ENCODE measurements at places on chromosomes 3 and 15.

DNA sequence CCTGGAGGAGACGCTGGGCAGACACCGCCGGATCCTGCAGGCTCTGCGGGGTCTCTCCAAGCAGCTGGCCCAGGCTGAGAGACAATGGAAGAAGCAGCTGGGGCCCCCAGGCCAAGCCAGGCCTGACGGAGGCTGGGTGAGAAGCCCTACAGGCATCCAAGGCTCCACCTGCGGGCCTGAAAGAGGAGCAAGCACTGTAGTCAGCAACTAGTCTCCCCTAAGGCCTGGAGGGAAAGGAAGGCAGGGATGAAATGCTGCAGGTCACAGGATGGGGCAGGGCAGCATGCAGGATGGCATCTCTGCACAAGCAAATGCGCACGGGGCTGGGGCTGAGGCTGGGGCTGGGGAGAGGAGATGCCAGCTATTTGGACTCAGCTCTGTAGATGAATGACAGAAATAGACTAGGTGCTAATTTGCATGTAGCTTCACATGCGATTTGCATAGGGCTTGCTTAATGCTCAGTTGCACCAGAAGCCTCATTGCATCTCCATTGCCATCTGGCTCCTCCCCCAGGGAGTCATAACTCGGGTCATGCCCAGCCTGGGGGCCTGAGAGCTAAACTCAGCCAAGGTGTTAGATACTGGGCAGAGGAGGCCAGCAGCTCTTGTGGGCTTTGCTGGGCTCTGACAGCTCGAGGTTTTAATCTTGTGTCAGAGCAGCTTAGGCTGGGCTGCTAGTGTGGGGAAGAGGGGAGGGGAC is 5.2 kb upstream of the CPLX3 start:
- DNase-seq: no peak

DNA sequence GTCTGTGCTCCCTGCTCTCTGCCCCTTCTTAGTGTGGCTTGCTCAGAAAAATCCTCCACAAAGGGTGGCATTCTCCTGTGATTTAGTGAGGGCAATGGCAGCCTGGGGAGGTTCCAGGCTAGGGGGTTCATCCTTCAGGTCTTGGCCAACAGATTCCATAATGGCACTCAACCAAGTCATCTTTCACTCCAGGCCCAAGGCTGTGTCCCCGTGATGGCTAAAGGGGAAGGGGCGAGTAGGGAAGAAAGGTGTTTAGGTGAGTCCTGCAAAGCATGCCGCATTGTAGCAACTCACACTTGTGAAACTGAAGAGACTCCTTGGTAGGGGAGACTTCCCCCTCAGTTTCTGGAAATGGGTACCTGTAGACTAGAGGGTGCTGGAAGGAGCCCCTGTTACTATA is 105.6 kb downstream of the THSD4 start:
- no peak for DNase-seq

DNA sequence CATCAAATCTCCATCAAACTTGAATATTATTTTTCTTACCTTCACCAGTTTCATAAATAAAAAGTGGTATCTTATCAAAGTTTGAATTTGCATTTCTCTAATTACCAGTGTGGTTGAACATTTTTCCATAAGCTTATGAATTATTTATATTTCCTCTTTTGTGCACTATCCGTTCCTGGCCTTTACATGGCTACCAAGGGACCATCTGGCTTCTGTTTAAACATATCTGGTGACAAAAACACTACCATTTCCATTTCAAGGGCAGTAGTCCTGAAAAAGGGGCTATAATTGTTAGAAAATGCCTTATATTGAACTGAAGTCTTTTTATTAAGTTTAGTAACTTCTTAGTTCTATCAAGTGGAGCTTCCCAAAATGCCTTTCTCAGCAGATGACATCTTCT is 44.3 kb upstream of the TM4SF4 start:
- DNase-seq: no peak

DNA sequence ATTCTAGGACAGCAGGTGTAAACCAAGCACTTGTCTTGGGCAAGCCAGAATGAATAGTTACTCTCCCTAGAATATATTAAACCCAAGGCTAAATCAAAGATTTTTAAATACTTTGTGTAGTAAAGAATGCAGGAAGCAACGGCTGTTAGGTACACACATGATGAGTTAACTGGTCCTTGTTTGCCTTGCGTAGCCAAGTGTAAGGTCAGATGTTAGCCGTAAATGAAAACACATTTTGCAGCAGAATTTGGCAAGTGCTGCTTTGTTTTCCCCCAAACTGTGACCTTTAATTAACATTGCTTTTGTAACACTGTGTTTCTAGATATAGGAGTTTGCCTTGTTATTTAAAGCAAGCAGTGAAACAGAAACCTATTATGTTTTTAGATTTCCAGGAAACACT is 368.7 kb downstream of the IL5RA start:
- DNase-seq: no peak

DNA sequence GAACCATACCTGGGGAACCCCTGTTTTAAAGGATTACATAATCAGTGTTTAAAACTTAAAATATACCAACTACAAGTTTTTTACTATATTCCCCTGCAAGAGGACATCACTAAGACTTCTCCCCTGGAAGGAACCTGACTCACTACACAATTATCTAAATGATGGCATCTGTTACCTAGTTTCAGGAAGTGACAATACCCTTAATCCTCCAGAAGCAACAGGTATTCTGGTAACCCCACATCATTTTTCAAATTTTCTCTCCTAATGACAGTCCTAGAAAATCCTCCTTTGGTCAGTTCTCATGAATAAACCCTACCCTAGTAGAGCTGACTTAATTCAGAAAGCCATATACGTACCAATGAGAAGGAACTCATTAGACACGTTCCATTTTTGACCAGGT is 78.4 kb downstream of the RFX7 start:
- DNase-seq: no peak

- no peak for DNase-seq
These were observed 20.9 kb downstream of the VPS8 start for GRCh38 chr3:184832903-184833302.

DNA sequence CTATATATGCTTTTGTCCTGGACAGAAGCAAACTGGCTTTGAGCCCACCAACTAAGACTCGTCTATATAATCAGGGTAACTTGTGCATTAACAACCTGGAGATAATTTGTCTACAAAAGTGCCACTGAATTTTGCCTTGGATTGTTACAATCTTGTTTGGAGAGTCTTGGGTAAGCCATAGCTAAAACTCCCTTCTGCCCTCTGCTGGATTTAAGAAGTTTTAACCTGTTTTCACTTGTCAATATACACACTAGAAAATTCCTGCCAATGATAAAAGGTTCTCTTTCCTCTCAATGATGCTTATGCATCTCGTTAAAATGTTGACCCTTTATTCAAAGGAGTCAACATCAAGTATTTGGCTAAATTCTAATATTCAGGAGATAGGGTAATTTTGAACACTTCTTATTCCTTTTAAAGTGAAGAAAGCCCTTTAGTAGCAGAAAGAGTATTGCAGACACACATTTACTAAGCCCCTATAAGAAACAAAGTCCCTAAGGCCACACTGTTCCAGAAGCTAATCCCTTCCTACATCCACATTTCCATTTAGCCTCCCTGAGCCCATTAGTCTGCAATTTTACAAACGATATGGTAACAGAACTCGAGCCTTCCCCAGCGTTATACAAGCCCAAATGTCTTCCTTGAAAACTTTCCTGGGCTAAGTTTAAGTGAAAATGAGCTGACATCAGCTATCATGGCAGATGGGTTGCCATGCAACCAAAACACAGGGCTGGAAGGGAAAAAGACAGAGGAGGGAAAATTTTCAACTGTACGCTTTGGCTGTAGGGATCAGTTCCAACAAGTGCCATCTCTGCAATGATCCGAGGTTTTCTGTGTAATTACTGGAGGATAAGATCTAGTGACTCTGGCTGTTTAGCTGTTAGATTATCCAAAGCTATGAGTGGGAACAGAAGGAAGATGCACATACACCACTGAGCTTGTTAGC is 75.9 kb upstream of the FGF12 start:
- no peak for DNase-seq

DNA sequence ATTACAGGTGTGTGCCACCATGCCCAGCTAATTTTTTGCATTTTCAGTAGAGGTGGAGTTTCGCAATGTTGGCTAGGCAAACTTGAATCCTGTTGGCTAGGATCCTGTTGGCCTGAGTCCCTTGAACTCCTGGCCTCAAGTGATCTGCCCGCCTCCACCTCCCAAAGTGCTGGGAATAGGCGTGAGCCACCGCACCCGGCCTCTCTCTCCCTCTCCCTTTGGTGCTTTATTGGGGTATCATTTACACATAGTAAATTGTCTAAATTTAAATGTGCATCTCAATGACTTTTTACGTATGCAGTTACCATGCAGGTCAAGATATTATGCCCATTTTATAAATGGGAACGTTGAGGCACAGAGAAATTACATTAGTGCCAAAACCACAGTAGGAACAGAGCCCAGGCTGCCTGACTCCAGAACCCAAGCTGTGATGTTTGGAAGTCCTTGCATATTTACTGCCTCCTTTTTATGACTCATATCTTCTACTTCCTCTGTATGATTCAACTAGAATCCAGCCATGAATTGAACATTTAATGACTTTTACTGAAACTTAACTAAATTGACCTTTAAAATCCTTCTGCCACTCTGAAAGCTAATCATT is 34.0 kb upstream of the RPP14 start:
- no peak for DNase-seq

- DNase-seq: no peak
These were observed 48.5 kb upstream of the P3H2 start for GRCh38 chr3:190169243-190169642.

DNA sequence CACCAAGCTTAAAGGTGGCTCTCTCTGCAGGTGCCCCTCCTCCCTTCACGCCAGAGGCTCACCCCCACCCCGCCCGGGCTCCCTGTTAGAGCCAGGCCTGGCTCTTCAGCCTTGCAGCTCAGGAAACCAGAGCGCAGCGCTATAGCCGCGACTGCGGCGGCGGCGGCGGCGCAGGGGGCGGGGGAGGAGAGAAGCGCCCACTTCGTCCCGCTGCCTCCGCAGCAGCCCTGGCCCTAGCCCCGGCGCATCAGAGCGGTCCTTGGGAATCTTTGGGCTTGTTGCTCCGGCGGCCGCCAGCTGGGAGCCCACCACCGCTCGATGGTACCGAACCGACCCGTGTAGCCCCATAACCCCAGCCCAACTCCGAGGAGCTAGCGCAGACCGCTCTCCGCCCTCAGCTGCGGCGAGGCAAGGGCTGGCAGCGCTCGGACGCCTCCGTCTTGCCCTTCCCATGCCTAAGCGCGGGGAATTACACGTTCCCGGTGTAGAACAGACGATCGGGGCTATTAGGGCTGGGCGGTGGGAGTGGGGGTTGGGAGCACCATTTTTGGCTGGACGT is 1.2 kb downstream of the RASGRF1 start:
- DNase-seq: no peak

GRCh38 chr3:171640520-171641412 is 169.5 kb downstream of the PLD1 start:
- DNase-seq: no peak

DNA sequence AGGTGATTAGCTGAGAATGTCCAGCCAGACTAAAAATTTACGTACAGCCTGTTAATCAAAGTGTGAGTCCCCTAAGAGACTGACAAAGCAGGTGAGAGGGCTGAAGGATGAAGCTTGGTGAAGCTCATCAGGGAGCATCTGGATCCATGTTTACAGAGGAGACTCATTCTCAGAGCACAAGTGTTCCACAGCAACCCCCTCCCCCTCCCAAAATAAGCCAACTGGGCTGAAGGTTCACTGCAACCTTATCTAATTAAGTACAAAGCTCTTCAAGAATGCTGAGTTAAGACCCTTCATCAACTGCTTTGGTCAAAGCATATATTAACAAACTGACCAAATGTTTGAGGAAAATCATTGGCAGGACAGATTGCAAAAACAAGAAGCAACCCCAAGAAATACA is 262.6 kb upstream of the ZNF385D start:
- DNase-seq: no peak

DNA sequence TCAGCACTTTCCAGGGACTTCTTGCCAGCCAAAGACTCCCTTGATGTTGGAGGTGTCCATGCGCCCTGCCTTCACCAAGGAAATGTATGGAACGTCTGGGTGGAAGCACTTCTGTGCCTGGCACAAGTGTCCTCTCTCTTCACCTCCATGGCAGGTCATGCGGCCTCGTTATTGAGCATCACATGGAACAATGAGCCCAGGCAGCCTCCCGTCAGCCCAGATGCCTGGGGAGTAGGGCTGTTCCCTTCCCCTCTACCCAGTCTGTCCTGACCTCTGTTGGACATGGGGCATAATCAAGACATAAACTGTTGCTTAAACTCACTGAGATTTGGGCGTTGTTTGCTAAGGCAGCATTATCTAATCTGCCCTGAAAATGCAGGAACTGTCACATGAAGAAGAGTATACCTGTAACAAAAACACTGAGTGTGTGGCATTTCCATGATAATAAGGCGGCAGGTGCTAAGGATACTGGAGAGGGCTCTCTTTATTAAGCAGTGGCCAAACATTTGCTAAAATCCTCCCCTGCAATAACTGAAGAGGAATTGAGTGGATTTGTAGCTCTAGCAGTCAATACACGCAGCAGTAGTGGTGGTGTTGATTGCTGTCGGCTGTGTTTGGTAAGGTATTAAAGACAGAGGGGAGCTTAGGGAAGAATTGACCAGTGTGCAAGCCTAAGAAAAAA is 338.2 kb upstream of the ATP10A start:
- no peak for DNase-seq

DNA sequence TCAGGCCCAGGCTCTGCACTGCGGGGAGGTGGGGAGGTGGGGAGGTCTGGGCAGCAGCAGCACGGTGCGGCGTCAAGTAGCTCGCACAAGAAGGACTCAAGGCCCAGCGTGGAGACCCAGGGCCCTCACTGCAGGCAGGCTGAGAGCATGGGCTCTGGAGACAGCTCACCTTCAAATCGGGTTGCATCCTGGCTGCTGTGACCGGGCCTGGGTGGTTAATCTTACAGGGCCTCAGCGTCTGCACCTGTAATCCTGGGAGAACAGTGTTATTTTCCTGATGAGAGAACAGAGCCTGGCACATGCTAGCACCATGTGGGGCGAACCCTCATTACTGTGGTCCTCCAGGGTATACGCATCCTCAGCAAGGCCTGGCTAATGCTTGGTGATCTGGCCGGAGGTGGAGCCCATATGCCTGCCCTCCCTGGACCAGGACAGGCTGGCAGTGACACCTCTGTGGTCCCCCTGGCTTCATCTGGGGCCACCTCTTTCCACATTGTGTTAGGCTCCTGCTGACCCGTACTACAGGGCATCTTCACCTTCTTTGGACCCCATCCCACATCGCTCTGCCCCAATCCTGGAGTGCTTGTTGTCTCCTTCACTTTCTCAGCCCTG is 55.5 kb downstream of the RGMA start:
- DNase-seq: no peak

DNA sequence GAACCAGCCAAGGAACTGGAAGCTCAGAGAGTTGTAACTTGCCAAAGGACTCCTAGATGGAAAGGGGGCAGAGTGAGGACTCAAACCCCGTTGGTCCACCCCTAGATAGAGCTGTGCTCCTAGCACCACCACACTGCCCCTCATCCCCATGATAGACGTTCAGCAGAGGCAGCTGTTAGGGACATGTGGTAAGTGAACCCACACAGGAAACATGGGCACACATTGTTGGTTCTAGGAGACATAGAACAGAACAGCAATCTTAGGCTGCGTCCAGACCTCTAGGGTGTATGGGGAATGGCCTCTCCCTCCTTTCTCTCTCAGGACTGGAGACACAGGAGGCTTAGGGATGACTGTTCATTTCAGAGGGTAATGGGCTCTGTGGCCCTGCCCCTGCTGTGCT is 102.7 kb downstream of the ANP32A start:
- DNase-seq: no peak
